H9 (cell line): ENCODE measurements at places on chromosomes 5 and 9.

- H3K27ac ChIP-seq = no peak overlapping the region
- no peaks in the 10 kb centered on the region for H3K4me1 ChIP-seq
- DNase-seq = no peak
- H3K4me3 ChIP-seq = no peak overlapping the region
Measured at GRCh38 chr5:9419794-9420193, 126.1 kb downstream of the SEMA5A start.

GRCh38 chr5:125011947-125012346 lies 265.5 kb upstream of the ZNF608 start:
- no peaks in the 10 kb centered on the region for H3K36me3 ChIP-seq
- H3K27me3 ChIP-seq = no peaks in the 10 kb centered on the region
- no peak overlapping the region for H3K27ac ChIP-seq
- no peak overlapping the region for H3K4me3 ChIP-seq

DNA sequence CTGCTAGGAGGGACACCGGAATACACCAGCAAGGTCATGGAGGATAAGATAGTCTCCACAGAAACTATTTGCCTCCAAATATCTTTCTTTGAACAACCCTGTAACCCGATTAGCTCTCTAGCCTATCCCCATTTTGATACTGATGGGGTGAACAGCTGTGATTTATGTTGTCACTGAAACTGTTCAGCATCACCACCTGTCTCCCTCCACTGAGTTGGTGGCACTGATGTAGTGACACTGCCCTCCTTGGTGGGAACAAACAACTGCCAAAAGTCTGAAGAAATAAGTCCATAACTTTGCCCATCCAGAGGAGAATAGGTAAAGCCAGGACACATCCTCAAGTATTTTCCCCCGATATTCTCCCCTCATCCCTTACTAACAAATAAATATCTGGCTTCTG lies 24.3 kb upstream of the KCNV2 start:
- no peaks in the 10 kb centered on the region for H3K27me3 ChIP-seq
- no peak overlapping the region for H3K27ac ChIP-seq
- no peaks in the 10 kb centered on the region for H3K4me1 ChIP-seq
- no peak for DNase-seq

DNA sequence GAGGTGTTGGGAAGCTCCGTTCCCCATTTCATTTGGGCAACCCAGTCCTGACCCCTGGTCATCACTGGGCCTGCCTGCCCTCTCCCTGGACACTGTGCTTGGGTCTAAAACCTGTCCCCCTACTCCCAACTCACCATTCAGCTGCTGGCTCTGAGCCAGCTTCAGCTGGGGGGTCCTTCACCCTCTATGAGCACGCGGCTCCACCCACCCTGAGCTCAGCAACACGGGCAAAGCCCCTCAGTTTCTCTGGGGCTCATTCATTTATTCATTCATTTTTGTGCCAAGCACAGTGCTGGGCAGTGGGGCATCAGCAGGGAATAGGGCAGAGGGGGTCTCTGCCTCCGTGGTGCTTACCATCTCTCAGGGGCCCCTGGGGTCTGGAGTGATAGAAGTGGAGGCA lies 199.8 kb upstream of the MVB12B start:
- H3K27me3 ChIP-seq = no peaks in the 10 kb centered on the region
- no peak overlapping the region for H3K4me3 ChIP-seq
- H3K4me1 ChIP-seq = no peaks in the 10 kb centered on the region
- no peaks in the 10 kb centered on the region for H3K36me3 ChIP-seq
- peak; percentile 15 for DNase-seq

DNA sequence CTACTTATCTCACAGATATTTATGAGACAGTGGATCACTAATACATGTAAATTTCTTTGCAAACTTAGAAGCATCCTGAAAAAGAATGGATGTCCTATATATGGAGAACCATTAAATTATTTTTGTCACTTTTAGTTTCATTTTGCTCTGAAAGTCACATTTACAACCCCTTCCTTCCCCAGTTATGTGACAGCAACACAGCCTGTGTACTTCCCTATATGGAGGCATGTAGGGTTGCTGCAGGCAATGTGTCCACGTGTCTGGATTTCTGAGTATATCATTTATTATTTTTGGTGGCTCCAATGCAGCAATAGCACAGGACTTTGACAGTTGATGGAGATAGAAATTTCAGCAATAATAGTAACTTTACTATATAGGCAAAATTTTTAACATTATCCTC lies 156.4 kb downstream of the ST8SIA4 start:
- H3K36me3 ChIP-seq = no peaks in the 10 kb centered on the region
- H3K27ac ChIP-seq = no peak overlapping the region
- no peaks in the 10 kb centered on the region for H3K27me3 ChIP-seq

DNA sequence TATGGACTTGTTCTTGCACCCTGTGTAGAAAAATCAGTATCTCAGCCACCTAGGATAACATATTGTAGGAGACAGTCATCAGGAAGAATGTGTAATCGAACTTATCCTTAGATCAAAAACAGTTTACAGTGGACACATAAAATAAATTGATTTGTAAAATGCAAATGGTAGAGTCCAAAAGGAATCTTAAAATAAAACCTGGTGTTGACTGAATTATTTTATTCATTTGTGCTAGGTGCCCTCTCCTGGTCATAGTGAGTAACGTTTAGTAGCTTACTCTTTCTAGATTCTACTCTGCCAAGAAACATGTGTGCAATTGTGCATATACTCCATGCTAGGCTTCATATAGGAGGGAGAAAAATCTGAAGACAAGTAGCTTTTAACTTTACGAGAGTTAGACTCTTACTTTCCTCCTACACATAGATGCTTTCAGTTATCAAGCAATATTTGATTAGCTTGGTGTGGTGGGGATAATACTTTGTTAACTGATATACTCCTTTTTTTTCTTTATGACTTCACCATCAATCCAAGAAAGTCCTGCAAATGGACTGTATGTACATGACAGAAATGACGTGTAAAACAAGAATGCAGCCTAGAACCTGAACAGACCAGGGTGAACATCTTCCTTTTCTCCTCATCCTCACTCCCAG lies 23.7 kb upstream of the LOX start:
- no peaks in the 10 kb centered on the region for H3K27me3 ChIP-seq
- no peak overlapping the region for H3K27ac ChIP-seq
- H3K4me1 ChIP-seq = no peaks in the 10 kb centered on the region
- no peak for DNase-seq
- no peaks in the 10 kb centered on the region for H3K36me3 ChIP-seq

GRCh38 chr5:133289686-133290367 lies 238.0 kb downstream of the HSPA4 start:
- no peak for DNase-seq
- H3K27me3 ChIP-seq = no peaks in the 10 kb centered on the region
- no peaks in the 10 kb centered on the region for H3K4me1 ChIP-seq
- no peak overlapping the region for H3K27ac ChIP-seq

- H3K4me1 ChIP-seq = no peaks in the 10 kb centered on the region
- H3K36me3 ChIP-seq = no peaks in the 10 kb centered on the region; the same call in 2 of the 3 replicates
- no peak overlapping the region for H3K27ac ChIP-seq
- no peaks in the 10 kb centered on the region for H3K27me3 ChIP-seq
- DNase-seq = no peak
- H3K4me3 ChIP-seq = no peak overlapping the region
Measured at GRCh38 chr5:14528926-14529325, 52.7 kb upstream of the OTULINL start.

DNA sequence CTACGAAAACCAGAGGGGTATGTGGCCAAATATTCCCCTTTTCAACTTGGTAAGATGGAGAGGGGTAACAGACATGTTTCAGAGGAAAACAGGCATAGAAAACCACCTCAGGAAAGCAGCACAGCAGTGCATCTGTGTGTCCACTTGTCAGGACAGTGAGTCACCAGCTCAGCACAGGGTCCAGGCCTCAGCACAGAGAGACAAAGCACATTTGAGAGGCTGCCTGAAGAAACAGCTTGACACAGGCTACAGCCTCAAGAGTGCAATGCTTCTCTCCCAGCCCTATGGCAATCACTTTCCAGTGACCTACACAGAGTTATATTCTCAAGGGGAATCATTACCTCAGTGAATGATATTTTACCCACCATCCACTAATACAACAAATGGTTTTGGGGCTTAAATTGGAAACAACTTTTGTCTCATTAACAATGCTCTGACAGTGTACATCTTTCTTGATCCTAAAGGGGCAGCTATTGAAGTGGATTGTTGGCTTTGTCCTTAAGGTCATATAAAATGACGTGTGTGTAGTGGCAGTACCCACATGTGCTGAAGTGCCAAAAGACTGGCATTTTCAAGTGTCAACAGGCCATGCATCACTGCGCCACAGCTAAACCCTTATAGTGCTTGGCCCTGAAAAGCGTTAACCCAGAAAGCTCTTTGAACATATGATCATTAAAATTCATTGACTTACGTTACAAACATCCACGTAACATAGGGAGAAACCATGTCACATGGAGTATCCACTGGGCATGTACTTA lies 46.4 kb downstream of the ERMP1 start:
- no peaks in the 10 kb centered on the region for H3K27me3 ChIP-seq
- H3K27ac ChIP-seq = no peak overlapping the region
- no peaks in the 10 kb centered on the region for H3K4me1 ChIP-seq

- no peak for DNase-seq
- no peak overlapping the region for H3K27ac ChIP-seq
- H3K4me1 ChIP-seq = no peaks in the 10 kb centered on the region
- H3K27me3 ChIP-seq = no peaks in the 10 kb centered on the region
Measured at GRCh38 chr5:134124289-134125038, 10.0 kb downstream of the TCF7 start.

DNA sequence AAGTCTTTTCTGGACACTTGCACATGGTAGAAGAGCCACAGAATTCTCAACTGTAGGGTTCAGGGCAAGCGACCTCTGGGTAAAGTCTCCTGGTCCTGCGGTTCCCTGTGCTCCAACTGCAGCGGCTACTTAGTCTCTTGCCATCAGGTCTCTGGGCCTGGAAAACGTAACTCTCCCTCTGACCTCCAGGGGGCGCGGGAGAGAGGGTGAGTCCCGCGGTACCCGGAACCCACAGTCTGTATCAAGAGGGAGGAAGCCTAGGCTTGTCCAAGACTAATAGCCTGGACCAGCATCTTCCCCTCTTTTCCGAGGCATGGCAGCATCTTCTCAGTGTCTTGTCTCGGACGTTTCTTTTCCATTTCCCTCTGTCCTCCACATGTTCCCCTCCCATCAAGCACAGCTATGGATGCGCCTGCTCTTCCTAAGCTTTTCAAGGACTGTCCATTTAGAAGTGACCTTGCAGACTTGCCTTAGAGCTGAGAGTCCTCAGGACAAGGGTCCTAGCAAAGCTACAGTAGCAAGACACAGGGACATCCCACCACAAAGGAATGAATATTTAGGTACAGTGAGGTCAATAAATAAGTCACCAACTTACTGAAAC lies 59.3 kb downstream of the FSTL4 start:
- H3K4me1 ChIP-seq = no peaks in the 10 kb centered on the region
- no peak overlapping the region for H3K4me3 ChIP-seq
- peak; percentile 83 for DNase-seq
- no peaks in the 10 kb centered on the region for H3K27me3 ChIP-seq

- no peak overlapping the region for H3K4me3 ChIP-seq
- no peaks in the 10 kb centered on the region for H3K27me3 ChIP-seq
- no peak overlapping the region for H3K27ac ChIP-seq
- H3K4me1 ChIP-seq = no peaks in the 10 kb centered on the region
Measured at GRCh38 chr9:127866535-127866934, 10.9 kb downstream of the AK1 start.

DNA sequence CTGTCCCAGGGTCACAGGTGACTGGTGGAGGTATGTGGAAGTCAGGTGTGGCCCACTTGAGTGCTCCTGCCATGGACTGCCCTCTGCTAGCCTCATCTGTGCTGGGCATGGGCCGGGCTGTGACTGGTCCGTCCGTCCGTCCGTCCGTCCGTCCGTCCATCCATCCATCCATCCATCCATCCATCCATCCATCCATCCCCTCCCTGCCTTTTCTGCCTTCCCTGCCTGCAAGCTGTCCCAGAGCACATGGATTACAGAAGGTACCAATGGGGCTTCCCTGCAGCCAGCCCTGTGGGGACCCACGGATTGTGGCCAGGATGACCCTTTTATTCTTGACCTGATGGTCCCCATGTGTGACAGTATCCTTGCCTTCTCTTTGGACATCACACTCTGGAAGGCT lies 92.5 kb downstream of the MACROH2A1 start:
- no peaks in the 10 kb centered on the region; the same call in 1 of the 2 replicates for H3K27me3 ChIP-seq
- H3K4me3 ChIP-seq = no peak overlapping the region
- no peak overlapping the region for H3K27ac ChIP-seq
- no peaks in the 10 kb centered on the region for H3K4me1 ChIP-seq

- no peak for DNase-seq
- no peak overlapping the region for H3K27ac ChIP-seq
- H3K4me3 ChIP-seq = no peak overlapping the region
- H3K27me3 ChIP-seq = no peaks in the 10 kb centered on the region
- H3K36me3 ChIP-seq = no peaks in the 10 kb centered on the region
Measured at GRCh38 chr5:145949474-145949873, 13.1 kb downstream of the SH3RF2 start.

GRCh38 chr9:109161471-109161870 lies 5.6 kb downstream of the FRRS1L start:
- no peaks in the 10 kb centered on the region for H3K4me1 ChIP-seq
- no peak for DNase-seq
- H3K27me3 ChIP-seq = no peaks in the 10 kb centered on the region

DNA sequence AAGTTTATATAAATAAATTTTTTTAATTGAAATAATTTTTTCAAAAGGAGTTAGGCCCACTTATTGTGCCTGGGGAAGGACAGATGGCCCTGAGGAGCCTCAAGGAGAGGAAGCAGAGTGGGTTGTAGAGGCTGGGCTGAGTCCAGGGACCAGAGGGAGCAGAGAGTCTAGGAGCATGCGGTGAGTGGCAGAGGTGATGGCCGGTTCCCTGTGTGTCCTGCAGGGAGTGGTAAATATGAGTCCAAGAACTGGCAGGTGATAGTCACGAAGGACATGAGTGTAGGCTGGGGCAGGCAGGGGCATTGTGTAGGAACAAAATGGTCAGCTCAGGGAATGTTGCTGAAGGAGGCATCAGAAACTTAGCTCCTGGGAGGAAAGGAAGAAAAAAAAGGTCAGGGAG lies 8.3 kb upstream of the BTNL9 start:
- no peaks in the 10 kb centered on the region for H3K36me3 ChIP-seq
- no peaks in the 10 kb centered on the region for H3K27me3 ChIP-seq

- H3K4me3 ChIP-seq = no peak overlapping the region
- H3K27ac ChIP-seq = no peak overlapping the region
- H3K4me1 ChIP-seq = no peaks in the 10 kb centered on the region
- no peak for DNase-seq
- no peaks in the 10 kb centered on the region for H3K27me3 ChIP-seq
Measured at GRCh38 chr5:79771387-79771786, 81.8 kb downstream of the CMYA5 start.

DNA sequence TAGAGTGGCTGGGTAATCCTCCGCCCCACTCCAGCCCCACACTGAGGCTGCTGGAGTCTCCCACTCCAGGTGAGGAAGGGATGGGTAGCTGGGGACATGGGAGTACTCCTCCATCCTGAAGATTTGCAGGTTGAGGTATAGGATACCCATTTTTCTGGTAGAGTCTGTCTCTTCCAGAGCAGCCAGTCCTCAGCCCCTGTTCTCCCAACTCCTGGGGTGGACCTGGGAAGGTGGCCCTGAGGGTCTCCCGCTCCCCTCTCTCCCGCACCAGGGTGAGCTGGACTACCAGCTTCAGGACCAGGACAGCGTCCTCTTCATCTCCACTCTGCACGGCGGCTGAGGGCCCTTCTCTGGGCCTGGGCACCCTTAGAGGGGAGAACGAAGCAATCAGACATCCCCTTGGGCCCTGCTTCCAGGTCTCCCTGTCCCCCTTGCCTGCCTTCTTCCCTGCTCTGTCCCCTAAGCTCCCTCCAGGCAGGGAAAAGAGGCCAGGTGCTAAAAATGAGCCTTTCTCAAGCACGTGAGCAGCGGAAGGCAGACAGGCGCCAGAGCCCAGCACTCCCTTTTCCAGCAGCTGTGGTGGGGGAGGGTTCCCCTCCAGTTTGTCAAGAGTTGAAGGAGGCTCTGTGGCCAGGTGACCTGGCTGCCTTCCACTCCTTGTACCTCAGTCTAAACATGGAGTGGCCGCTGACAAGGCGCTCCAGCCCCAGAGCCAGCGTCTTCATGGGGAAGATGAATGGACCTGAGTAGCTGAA lies 18.4 kb downstream of the URM1 start:
- no peak for DNase-seq
- H3K36me3 ChIP-seq = peaks cover 16% of the 10 kb centered on the region
- no peak overlapping the region for H3K27ac ChIP-seq
